ENCODE measurements at places on chromosomes 2 and 18.

DNA sequence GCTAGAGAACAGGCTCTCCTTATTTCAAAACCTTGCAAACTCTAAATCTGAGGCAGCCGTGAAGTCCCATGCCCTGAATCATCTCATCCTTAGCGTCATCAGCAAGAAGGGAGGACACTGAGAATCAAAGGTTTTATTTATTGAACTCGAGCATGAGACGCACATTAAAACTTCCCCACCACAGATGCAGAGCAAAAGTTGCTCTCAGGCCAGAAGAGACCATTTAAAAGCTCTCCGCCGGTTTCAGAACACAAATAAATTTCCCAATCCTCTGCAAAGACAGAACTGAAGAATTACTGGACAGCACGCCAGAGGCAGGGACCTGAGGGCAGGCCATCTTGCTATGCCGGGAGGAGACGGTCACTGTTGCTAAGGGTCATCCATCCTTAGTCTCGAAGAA is 1.3 kb downstream of the AMMECR1L start:
- peaks cover 23% of the 10 kb centered on the region for H3K36me3 ChIP-seq
- H3K4me3 ChIP-seq, result peak overlapping the region; percentile 89

GRCh38 chr2:228747483-228747882 is 523.6 kb downstream of the PID1 start:
- no peak for DNase-seq
- no peak overlapping the region for H3K27ac ChIP-seq
- no peaks in the 10 kb centered on the region for H3K4me1 ChIP-seq

GRCh38 chr18:57918601-57919000 is 115.5 kb upstream of the ATP8B1 start:
- H3K4me3 ChIP-seq, result no peak overlapping the region
- no peak for DNase-seq
- no peak overlapping the region for H3K27ac ChIP-seq

- no peaks in the 10 kb centered on the region for H3K27me3 ChIP-seq
- H3K4me3 ChIP-seq, result no peak overlapping the region
- no peak overlapping the region for H3K27ac ChIP-seq
- H3K36me3 ChIP-seq, result peaks cover 2% of the 10 kb centered on the region
Observed at GRCh38 chr2:134199123-134199522, 54.7 kb upstream of the MGAT5 start.

DNA sequence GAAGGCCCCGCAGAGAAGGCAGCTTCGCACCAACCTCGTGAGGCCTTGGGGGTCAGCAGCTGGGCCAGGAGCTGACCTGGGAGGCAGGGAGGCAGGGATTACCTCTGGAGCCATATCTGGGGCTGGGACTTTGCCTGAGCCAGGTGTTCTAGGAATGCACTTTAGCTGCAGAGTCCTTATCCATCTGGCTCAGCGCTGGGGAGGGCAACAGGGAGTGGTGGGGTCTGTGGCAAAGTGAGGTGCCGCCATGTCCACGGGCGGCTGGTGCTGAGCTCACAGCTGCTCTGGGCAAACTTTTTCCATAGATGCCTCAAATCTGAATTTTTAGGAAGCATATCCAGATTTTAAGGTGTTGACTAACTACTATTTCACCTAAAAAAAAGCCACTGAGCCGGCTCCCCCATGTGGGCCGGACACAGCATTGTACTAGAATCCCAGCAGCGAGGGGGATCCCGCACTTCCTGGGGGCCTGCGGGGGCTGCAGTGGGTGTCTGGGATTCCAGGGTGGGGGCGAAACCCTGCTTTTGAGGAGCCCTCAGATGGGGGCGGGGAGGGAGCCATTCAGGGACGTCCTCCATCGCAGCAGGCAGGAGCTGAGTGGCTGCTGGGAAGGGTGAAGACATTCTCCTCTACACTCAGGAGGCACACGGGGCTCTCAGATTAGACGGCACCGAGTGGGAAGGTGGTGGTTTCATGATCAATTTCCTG is 34.6 kb downstream of the RTP5 start:
- no peak for DNase-seq
- peaks cover 2% of the 10 kb centered on the region for H3K36me3 ChIP-seq
- no peak overlapping the region for H3K27ac ChIP-seq
- no peak overlapping the region for H3K4me3 ChIP-seq
- H3K4me1 ChIP-seq, result peaks cover 8% of the 10 kb centered on the region
- H3K27me3 ChIP-seq, result no peaks in the 10 kb centered on the region

DNA sequence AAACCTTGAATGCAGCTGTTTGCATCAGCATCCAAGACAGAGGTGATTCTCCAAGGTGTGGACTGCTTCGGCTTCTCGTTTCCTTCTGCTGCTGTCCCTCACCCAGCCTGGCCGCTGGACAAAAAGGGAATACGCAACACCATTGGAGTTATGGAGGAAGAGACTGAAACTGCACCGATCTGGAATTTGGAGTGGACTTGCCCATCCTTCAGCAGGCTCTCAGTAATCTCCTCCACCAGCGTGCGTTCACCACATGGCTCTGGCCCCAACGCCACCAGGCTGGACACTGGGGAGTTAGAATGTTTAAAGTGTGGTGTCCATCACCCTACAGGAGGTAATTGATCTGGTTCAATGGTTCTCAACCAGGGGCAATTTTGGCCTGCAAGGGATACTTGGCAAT is 41.4 kb upstream of the ID2 start:
- DNase-seq, result no peak
- no peak overlapping the region for H3K4me3 ChIP-seq
- no peak overlapping the region for H3K27ac ChIP-seq
- H3K36me3 ChIP-seq, result no peaks in the 10 kb centered on the region
- no peaks in the 10 kb centered on the region for H3K27me3 ChIP-seq
- H3K4me1 ChIP-seq, result no peaks in the 10 kb centered on the region

GRCh38 chr2:232865165-232865564 is 4.9 kb upstream of the SNORC start:
- no peak overlapping the region for H3K4me3 ChIP-seq
- no peak overlapping the region for H3K27ac ChIP-seq
- peaks cover 2% of the 10 kb centered on the region for H3K36me3 ChIP-seq
- H3K4me1 ChIP-seq, result peaks cover 6% of the 10 kb centered on the region
- H3K27me3 ChIP-seq, result no peaks in the 10 kb centered on the region
- no peak for DNase-seq

- H3K36me3 ChIP-seq, result peaks cover 1% of the 10 kb centered on the region
- no peaks in the 10 kb centered on the region for H3K4me1 ChIP-seq
- H3K27ac ChIP-seq, result no peak overlapping the region
- H3K4me3 ChIP-seq, result no peak overlapping the region
Observed at GRCh38 chr2:216327447-216327935, 44.8 kb downstream of the MARCHF4 start.

GRCh38 chr18:46281185-46282176 is 177.3 kb downstream of the HAUS1 start:
- no peak overlapping the region for H3K27ac ChIP-seq
- peaks cover 2% of the 10 kb centered on the region for H3K36me3 ChIP-seq
- H3K4me1 ChIP-seq, result peaks cover 4% of the 10 kb centered on the region

DNA sequence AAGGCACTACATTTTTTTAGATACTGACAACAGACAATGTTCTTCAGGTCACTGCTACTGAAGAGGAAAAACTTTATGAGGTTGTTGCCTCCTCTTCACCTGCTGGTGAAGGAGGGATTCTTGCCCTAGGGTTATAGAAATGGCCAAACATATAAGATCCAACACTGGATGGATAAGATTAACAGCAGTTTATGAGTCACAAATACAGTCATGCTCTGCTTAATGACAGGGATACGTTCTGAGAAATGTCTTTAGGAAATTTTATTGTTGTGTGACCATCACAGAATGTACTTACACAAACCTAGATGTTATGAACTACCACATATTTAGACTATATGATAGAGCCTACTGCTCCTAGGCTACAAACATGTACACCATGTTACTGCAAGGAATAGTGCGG is 57.4 kb upstream of the AMMECR1L start:
- no peak overlapping the region for H3K4me3 ChIP-seq
- peaks cover 52% of the 10 kb centered on the region for H3K36me3 ChIP-seq
- no peaks in the 10 kb centered on the region for H3K27me3 ChIP-seq
- DNase-seq, result no peak
- H3K4me1 ChIP-seq, result no peaks in the 10 kb centered on the region

DNA sequence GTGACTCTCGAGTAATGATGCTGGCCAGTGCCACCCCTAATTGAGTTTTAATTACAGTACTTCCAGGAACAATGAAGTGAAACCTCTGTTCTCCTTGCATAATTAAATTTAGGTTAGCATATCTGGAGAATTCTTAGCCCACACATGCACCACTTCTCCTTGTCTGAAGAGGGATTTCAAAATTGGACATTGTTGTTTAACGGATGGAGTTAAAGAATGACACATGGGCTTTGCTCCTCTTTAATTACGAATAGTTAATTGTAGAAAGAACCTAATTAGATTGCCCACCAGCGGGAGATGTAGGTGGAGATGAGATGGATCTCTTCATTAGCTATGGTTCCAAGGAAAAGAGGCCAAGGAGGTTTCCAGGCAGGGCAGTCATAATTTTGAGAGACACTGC is 33.1 kb upstream of the EN1 start:
- no peak overlapping the region for H3K4me3 ChIP-seq
- peaks cover 2% of the 10 kb centered on the region for H3K36me3 ChIP-seq
- peaks cover 11% of the 10 kb centered on the region for H3K4me1 ChIP-seq

DNA sequence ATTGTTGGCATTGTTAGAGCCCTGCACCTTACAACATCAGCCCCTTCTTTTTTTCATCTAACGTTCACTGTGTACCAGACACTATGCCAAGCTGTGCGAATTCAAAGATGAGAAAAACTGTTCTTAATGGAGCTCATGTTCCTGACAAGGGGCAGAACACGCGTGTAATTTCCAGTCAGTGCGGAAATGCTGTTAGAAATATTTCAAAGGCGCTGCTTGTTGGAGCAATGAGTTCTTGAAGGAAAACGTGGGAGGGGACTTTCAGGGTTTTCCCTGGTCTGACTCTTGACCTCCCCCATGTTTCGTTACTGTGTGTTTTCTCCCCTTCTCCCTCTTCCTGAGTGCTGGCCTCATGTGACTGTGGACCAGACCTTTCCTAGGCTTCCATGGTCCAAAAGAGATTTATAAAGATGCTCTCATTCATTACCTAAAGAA is 1.5 kb downstream of the MTHFD2 start:
- H3K4me3 ChIP-seq, result peak overlapping the region; percentile 97
- peaks cover 13% of the 10 kb centered on the region for H3K36me3 ChIP-seq
- H3K27ac ChIP-seq, result peak overlapping the region; percentile 97

DNA sequence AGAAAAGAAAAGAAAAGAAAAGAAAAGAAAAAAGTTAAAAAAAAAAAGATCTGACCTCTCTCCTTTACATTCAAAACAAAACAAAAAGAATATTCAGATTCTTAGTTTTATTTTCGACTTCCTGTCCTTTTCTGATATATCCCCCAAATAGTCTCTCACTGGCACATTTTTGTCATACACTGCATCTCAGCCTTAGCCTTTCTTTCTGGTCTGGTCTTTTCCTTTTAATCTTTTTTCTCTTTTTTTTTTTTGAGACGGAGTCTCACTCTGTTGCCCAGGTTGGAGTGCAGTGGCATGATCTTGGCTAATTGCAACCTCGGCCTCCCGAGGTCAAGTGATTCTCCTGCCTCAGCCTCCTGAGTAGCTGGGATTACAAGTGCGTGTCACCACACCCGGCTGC is 1.6 kb upstream of the RIOK3 start:
- no peak overlapping the region for H3K4me3 ChIP-seq
- H3K36me3 ChIP-seq, result peaks cover 20% of the 10 kb centered on the region
- peak overlapping the region; percentile 98 for H3K27ac ChIP-seq
- peaks cover 34% of the 10 kb centered on the region for H3K4me1 ChIP-seq
- no peak for DNase-seq

DNA sequence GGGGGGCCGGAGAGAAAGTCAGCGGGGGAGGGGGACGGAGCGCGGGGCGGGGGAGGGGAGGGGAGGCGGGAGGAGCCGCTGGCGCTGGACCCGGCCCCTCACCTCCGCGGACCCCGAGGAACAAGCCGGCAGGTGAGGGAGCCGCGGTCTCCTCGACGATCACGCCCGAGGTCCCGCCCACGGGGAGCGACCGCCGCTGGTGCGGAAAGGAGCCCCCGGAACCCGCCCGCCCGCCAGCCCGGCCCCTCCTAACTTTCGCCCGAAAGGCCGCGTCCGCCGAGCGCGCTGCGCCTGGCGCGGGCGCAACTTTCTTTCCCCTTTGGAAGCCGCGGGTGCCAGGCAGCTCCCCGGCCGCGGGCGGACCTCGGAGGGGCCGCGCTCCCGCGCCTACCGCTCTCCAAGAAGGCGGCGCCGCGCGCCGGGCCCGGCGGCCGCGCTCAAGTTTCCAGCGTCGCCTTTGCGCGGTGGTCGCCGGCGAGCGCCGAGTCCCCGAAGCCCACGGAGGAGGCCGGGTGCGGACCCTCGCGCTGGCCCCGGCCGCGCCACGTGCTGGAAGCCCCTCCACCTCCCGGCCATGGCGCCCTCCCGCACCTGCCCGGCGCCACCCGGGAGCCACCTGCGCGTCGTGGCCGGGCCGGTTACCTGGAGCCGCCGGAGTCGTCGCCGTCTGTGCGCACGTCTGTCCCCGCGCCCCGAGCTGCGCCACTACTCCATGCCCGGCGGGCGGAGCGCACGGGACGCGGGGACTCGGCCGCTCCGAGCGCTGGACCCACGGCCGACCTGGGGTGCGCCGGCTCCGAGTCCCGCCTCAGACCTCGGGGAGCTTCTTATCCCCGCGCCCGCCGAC is at the start of gene ALKAL2:
Gene ALKAL2, minus strand, starts transcription at position 181 of the 847 bp plus-strand sequence. CDS start 256 bp downstream, outside the sequence.
- H3K4me3 ChIP-seq, result no peak within 1 kb of the TSS
- H3K27me3 ChIP-seq, result peaks cover 25% of the 10 kb centered on the region

GRCh38 chr2:29113891-29114321 is 1.3 kb upstream of the CLIP4 start:
- DNase-seq, result no peak
- H3K36me3 ChIP-seq, result peaks cover 13% of the 10 kb centered on the region
- peak overlapping the region; percentile 96 for H3K27ac ChIP-seq
- H3K4me3 ChIP-seq, result peak overlapping the region; percentile 95

DNA sequence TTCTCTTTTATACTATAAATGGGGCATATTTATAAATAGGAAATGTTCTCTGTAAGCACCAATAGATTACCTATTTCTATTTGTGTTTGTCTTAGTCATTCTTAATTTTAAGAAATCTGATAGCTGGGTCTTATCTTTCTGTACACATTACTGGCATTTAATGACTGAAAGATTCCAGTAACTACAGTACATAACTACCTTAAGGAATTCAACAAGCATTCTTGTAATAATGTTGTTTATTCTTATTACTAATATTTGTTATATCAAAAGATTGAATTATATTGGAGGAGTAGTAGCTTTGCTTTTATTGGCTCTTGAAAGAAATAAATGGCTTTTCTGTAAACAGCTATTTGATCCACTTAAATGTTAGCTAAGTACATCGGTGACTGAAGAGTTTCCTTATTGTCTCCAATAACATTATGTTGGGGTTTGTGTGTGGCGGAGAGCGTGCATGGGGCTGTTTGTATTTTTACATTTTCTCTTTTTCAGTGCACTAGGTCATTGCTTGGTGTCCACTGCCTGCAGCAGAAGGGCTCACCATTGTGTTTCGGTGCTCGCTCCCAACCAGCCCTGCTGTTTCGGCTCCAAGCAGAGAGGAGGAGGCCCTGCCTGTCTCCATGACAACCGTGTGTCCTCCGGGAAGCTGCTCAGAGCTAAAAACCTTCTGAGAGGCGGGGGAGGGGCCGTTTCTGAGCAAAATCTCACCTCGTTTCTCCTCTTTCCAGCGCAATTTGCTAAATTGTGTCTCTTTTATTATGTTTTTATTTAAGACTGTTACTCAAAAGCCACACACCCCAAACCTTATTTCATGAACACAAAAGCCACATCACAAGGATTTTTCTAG is 112.5 kb upstream of the SLC38A11 start:
- H3K27ac ChIP-seq, result no peak overlapping the region
- H3K4me1 ChIP-seq, result no peaks in the 10 kb centered on the region
- H3K4me3 ChIP-seq, result no peak overlapping the region
- no peaks in the 10 kb centered on the region for H3K36me3 ChIP-seq
